Articular chondrocyte of knee joint (primary cell): ENCODE measurements at places on chromosomes 16 and 17. TPM values are rescaled to one million over a fixed set of nuclear protein-coding genes. Genes with fewer than 3 reads are reported as not detected.

The HOXB2 gene
- 0.26 and 0.97 TPM in 2 replicates for total RNA-seq

The DRC7 gene
- total RNA-seq = 0.32 TPM in 1 of 2 replicates, not detected in the other

The RGS9 gene
- 0.78 and 1.6 TPM in 2 replicates for total RNA-seq

The ATP1B2 gene
- total RNA-seq = not detected in 2 replicates

The SDK2 gene
- 7.1 and 8.1 TPM in 2 replicates for total RNA-seq

The CDRT15L2 gene
- total RNA-seq = not detected in 2 replicates

The FNDC8 gene
- not detected in 2 replicates for total RNA-seq
